ENCODE measurements at places on chromosomes 13 and 19. TPM values are rescaled to one million over a fixed set of nuclear protein-coding genes. Genes with fewer than 3 reads are reported as not detected.

Gene POSTN
- not detected for total RNA-seq

Gene ZNF226
- total RNA-seq, result 6.5 TPM

- DNase-seq, result no peak
- no peak overlapping the region for H3K27ac ChIP-seq
- H3K4me3 ChIP-seq, result no peak overlapping the region
- no peaks in the 10 kb centered on the region for H3K36me3 ChIP-seq
These were observed 199.6 kb downstream of the OXGR1 start for GRCh38 chr13:96794669-96795068.

- peaks cover 16% of the 10 kb centered on the region for H3K4me1 ChIP-seq
- no peak for DNase-seq
- peak overlapping the region; percentile 48 for H3K4me3 ChIP-seq
- H3K27ac ChIP-seq, result peak overlapping the region; percentile 72
- peaks cover 33% of the 10 kb centered on the region for H3K27me3 ChIP-seq
- H3K36me3 ChIP-seq, result no peaks in the 10 kb centered on the region
These were observed 38.8 kb upstream of the ALOX5AP start for GRCh38 chr13:30696278-30697176.

GRCh38 chr13:105442949-105443699, 1092.3 kb downstream of the EFNB2 start:
- no peak overlapping the region for H3K27ac ChIP-seq
- no peak for DNase-seq
- no peaks in the 10 kb centered on the region for H3K27me3 ChIP-seq
- peaks cover 7% of the 10 kb centered on the region for H3K4me1 ChIP-seq
- H3K4me3 ChIP-seq, result no peak overlapping the region

- no peaks in the 10 kb centered on the region for H3K27me3 ChIP-seq
- no peak for DNase-seq
- no peak overlapping the region for H3K4me3 ChIP-seq
- H3K27ac ChIP-seq, result no peak overlapping the region
These were observed 3.1 kb upstream of the TMEM86B start for GRCh38 chr19:55231391-55232285.

Data from activated naive CD8-positive, alpha-beta T cell treated with anti-CD3 and anti-CD28 coated beads for 36 hours (primary cell).